ENCODE measurements at places on chromosomes 2 and 18.

DNA sequence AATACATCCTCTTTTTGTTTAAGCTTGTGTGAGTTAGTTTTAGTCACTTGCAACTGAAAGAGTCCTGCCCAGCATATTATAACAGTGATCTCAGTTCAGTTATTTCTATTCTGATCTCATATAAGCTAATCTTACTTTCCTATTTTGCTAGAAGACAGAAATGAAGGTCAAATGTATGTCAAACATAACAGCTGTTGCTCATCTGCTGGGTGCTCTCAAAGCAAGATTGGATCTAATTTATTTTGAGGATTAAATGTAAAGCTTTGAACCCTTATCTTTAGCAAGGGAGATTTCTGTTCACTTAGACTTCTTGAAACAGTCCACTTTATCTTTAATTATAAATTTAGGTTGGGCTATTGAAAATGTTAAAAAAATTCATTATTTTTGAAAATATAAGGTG, 31.2 kb downstream of the CRYGD start:
- no peak for DNase-seq

DNA sequence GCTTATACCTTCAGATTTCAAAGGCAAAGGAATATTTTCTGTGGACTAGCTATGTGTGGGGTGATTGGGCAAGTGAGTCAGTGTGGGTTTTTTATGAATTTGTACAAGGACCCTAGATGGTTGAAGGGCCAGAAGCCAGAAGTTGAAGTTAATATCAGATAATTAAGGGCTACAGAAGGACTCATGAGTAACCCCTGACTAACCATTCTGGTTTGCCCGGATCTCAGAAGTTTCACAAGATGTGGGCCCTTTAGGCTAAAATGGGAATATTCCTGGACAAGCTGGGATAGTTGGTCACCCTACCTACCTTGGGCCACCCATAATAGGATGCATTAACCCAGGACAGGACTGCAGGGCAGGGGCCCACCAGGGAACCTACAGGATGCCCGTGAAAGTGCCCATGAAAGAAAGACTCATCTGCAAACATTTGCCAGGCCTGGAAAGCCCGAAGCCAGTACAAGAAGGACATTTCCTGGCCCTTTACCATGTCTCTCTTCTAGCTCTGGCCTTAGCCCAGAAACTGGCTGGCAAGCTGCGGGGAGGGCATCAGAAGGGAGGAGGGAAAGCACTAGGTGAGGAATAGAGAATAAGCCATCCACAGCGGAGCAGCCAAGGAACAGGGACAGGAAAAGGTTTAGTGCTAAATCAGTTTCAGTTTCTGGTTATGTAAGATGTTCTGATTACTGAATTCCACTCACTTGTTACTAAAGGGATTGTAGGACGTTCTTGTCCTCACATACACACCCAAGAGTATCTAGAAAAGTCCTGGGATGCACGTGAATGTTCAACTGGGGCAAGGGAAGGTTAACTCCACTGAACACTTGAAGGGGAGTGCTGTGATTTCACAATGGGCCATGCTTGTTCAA, 33.6 kb downstream of the GCG start:
- peak; percentile 82 for DNase-seq

- no peak for DNase-seq
These were observed 47.8 kb upstream of the AGAP1 start for GRCh38 chr2:235446082-235446481.

DNA sequence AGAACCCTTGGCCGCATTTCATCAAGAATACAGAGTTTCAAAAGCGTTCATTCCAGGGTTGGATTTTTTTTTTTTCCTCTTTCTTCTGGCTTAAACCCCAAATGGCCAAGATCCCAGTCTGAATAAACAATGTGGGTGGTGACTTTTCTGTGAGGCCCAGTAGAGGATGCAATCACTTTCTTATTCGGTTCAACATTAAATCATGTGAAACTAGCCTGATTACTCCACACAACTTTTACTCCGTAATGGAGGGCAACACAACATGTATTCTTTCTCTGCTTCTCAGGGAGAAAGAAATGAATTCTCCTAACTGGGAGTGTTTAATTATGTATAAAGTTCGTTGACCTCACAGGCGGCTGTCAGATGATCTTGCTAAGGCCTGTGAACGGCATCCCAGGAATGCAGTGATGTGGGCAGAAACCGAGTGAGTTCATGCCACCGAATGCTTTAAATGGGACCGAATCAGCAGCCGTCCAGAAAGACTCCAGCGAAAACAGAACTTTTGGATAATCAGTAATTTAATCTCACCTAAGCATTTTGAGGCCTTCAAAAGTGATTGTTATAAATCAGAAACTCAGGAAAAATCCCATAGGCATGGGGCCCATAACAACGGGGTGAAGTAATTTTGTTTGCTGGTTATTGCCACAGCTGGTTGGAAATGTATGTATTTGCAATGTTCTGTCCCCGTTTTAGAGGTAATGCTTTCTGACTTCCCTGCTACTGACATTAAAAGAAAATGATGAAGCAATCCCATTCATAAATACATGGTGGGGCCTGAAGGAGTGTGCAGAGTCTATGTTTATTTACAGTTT, 81.5 kb downstream of the BCL2 start:
- peak; percentile 88 for DNase-seq

DNA sequence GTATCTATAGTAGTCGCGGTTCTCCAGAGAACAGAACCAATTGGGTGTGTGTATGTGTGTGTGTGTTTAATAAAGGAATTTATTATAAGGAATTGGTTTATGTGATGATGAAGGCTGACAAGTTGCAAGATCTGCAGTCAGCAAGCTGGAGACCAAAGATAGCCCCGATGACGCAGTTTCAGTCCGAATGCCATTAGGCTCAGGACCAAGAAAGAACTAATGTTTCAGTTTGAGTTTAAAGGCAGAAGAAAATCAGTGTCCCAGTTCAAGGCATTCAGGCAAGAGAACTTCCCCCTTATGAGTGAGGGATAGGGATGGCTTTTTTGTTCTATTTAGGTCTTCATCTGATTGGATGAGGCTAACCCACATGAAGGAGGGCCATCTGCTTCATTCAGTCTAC, 221.6 kb downstream of the HNMT start:
- no peak for DNase-seq

DNA sequence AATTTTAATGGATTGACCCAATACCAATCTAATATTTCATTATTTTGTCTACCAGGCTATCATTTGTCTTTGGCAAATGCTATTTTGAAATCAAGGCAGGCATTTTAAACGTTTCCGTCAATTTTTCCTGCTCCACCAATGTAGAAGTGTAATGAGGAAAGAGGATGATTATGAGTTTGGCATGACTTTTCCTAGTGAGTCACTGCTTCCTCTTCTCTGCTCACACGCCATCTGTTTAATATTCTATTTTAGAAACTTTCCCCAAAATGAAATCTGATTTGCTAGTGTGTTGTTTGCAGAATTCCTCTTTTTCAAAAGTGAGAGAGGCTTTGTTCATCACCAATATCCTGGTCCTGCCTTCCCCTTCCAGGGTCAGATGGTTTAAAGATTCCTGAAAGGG, 42.5 kb upstream of the PID1 start:
- peak; percentile 61 for DNase-seq

DNA sequence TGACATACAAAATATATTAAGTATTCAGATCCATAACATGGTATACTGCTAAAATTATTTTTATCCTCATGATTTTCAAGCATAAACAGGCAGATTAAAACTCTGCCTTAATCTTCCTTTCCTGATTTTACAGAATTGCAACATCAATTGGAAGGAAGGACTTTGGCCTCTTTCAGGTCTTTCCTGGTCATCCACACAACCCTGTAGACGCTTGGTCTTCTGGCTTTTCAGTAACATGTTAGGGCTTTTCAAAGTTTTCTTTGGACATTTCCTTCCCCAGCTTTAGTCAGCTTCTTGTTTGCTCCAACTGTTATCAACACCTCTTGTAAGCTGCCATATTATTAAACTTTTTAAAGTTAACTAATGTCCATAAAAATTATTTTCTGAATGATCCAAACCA, 1364.9 kb upstream of the NRXN1 start:
- DNase-seq: no peak

- no peak for DNase-seq
These were observed 27.7 kb upstream of the ATRAID start for GRCh38 chr2:27184115-27184514.

DNA sequence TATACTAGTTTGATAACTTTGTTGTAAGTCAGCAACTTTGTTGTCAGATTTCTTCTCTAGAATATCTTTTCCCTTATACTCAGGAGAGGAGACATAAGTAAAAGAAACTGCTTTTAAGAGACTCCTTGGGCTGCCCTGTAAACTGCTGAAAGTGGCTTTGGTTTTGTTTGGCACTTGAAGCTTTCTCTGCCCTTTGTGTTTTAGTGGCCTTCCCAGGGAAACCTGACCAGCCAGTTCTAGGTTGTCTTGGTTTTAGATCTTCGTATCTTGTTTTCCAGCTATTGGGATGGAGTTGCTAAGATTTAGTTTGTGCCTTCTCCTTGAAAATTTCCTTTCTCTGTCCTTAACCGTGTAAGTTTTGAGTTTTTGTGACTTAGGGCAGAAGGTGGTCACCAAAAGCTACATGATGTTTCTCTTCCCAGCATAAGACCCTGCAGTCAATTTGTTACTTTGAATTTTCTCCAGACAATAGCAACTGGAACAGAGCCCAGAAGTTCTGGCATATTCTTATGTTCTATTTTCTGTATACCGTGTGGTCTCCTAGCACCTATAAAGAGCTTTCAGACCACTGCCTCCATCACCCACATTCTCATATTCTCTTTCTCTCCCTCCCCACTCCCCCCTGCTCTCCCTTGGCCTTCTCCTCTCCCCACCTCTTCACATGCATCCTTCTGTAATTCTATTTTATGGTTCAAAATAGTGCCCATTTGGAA, 81.1 kb downstream of the BOLA3 start:
- DNase-seq: no peak

DNA sequence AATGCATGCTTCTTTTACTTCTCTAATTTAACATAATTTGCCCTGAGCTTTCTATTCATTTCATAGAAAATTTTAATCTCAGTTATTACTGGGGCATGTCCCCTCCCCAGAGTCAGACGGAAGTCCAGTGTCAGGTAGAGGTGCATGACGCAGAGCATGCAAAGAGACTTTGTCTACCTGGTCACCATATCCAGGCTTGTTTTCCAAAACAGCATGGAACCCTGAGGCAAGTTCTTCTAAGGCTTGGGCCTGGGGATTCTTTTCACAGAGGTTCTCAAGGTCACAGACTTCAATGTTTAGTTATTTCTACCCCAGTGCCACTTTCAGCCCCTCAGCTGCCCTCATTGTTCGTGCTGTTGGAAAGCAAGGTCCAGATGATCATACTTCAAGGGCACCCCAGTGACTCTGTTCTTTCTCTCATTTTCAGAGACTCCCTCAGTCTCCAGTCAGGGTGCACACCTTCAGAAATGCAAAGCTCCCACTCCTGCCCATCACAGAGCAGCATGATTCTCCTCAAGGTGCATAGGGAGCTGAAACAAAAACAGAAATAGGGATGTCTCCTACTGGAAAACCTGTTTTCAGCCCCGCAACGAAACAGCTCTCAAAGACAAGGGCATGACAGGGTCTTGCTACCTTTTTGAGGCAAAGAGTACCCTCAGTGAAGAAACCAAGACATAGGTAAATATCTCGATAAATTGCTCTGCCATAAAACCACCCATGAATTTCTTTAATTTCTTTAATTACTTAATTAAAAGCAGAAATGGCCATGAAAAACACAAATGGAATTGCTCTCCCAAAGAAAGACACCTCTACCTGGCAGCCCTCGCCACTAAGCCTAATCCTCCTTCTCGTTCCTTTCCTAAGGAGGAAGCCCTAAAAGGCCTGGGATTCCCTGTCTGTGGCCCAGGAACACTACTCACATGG, 9.5 kb upstream of the EVA1A start:
- no peak for DNase-seq

GRCh38 chr2:233817995-233818638, 36.2 kb downstream of the HJURP start:
- no peak for DNase-seq

DNA sequence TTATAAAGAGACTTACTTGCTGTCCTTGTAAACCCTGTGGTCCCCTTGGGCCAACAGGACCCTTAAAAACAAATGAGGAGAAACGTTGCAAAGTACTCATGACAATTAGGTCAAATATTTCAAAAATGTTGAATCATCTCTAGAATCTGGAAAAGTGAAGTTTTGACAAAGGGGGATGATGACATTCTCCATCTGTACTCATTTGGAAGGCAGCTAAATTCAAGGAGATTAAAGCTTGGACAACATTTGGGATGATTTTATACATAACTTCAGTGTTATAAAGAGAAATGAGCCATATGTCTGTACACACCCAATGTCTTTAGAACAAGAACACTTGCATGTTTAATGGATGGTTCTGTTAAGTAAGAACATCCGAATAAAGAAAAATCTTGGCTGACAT, 92.9 kb downstream of the COL5A2 start:
- DNase-seq: peak; percentile 92

- no peak for DNase-seq
These were observed 33.9 kb upstream of the INHBB start for GRCh38 chr2:120312076-120312475.

DNA sequence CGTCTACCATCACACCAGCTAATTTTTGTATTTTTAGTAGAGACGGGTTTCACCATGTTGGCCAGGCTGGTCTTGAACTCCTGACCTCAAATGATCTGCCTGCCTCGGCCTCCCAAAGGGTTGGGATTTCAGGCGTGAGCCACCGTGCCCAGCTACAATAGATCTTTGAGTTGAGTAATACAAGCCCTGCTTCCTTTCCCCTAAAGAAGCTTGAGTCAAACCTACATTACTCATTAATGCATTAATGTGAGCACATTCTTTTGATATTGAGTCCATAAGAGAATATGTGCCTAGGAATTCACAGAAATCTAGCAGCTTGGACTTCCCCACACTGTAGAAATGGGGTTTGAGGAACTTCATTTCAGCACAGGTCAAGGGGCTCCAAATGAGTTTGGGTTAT, 39.6 kb downstream of the PSMG2 start:
- peak; percentile 87 for DNase-seq

- DNase-seq: no peak
These were observed 206.9 kb downstream of the BCL2 start for GRCh38 chr18:63112706-63113105.

DNA sequence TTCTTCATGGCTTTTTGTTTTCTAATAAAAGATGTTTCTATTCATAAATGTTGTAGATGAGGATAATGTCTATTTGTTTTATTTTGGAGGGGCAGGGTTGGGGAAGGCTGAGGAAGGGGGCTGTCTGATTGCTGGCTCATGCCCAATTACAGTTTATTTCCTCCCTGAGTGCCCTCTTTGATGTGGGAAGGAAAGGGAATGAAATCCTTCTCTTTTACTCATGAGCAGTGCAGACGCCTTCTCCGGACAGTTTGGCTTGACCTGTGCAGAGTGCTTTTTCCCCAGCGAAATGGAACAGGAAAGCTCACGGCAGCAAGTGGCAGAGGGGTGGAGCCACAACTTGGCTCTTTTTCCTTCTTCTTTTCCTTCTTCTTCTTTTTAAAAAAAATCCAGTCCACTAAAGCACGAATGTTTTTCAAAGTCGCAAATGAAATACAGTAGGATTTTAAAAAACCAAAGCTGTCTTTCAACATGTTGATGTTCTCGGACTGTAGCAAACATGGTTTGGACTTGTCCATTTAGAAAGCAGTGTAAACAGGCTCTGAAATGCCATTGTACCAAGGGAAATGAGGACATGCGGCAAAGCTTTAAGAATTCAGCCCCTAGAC, 34.5 kb downstream of the RAB31 start:
- peak; percentile 53 for DNase-seq
